Stimulated activated CD8-positive, alpha-beta memory T cell treated with anti-CD3 and anti-CD28 coated beads, Interleukin-2, amount 100 ng/mL, for 48 hours (primary cell): ENCODE measurements at places on chromosomes 5 and 9.

DNA sequence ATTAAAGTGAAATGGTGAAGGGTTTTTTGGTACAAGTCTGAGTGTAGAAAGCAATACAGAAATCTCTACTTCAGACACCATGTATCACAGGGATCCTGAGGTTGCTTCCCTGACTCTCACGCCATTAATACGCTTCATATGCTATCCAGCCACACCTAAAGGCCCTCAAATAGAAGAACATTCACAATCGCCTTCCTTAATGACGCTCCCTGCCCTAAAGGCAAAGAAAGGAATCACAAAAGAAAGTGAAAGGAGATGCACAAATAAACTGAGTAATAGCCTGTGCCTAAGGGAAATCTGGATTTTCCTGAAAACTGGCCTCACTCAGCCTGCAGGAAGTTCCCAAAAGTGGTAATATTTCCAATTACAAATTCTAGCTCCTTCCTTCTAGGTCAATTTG lies 1002.7 kb upstream of the DMAC1 start:
- no peak for DNase-seq

DNA sequence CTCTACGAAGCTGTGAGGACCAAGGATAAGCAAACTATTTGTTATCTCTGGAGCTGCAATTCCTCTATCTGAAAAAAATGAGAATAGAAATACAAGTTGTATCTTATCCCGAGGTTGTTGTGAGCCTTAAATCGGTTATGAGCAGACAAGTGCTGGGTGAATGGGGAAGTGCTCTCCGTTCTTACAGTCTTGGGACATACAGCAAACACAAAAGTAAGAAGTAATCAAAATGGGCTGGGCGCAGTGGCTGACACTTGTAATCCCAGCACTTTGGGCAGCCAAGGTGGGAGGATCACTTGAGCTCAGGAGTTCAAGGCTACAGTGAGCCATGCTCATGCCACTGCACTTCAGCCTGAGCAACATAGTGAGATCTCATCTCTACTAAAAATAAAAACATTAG lies 31.7 kb downstream of the ITK start:
- DNase-seq = no peak

GRCh38 chr9:92960561-92961290 lies 13.4 kb downstream of the FGD3 start:
- no peak for DNase-seq

GRCh38 chr9:105901514-105902109 lies 207.3 kb downstream of the TMEM38B start:
- DNase-seq = no peak

- no peak for DNase-seq
Observed at GRCh38 chr9:101995231-101995630, 256.8 kb upstream of the GRIN3A start.

- no peak for DNase-seq
Observed at GRCh38 chr9:35695943-35696401, 6.2 kb upstream of the TPM2 start.

- DNase-seq = no peak
Observed at GRCh38 chr9:106861640-106862109, 1.3 kb upstream of the ZNF462 start.

- DNase-seq = no peak
Observed at GRCh38 chr9:91654527-91654926, 230.9 kb upstream of the NFIL3 start.

- no peak for DNase-seq
Observed at GRCh38 chr9:14018081-14018480, 295.9 kb downstream of the NFIB start.

- no peak for DNase-seq
Observed at GRCh38 chr9:130768265-130768664, 66.8 kb upstream of the ABL1 start.

DNA sequence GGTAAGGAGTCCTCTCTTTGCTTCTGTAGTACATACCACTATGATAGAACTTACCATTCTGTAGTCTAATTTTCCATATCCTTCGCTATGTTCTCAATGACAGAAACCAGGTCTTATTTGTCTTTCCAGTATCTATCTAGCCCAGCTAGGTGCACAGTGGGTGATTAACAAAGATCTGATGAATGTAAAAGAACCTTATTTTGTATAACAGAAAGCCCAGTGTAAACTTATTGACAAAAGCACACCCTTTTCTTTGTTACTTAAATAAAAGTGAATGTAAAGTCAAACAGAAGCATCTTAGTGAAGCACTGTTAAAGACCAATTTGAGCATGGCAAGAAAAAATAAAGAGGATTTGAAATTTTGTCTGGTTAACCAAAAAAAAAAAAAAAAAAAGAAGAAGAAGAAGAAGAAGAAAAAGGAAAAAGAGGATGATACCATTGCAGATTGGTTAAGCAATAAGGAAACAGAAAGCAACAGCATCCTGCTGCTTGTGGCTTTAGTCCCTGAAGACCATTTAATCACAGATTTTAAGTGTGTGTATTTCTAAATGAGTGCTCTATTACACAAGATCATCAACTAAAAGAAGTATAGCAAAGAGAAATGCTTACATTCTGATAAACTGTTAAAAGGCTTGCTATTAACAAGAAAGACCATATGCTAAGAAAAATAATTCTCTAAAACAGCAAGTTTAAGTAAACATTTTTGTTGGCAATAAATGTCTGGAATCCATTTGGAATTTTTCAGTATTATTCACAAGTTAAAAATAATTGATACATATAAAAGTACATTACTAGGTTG lies 21.2 kb downstream of the MEGF9 start:
- no peak for DNase-seq

- no peak for DNase-seq
Observed at GRCh38 chr5:52743012-52743411, 44.7 kb upstream of the ITGA1 start.

DNA sequence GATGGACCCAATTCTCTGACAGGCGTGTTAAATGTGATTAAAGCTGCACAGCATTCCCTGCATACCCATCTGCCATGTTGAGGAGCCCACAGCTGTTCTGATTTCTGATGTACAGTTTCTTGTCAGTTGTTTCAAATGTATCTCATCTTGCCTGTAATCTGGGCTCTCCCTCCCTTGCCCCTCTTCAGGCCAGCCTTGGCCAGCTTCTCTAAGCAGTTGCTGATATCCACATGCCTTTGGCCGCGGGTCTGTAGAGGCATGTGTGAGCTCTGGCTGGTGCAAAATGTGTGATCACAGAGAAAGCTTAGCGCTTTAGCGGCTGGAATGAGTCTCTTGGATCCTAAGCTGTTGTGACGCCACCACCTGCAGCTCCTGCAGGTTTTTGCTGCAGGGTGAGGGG lies 332.0 kb downstream of the MLLT3 start:
- DNase-seq = no peak

DNA sequence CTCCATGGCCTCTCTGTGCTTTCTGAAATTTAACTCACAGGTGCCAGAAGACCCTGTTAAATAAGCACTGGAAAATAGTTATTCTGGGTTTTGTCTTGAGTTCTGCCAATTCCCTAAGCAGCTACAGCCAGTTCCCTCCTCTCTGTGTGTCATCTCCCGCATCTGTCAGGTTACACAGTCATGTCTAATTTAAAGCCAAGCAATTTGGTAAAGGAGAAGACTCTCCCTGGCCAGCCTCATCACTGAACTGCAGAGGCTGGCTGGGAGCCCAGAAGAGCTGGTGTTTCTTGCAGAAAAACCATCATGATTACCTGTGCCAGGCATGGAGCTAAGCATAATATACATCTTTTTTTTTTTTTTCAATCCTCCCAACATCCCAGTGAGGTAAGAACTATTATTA lies 141.3 kb upstream of the ZNF366 start:
- DNase-seq = no peak

- DNase-seq = no peak
Observed at GRCh38 chr5:17805227-17805825, 171.1 kb downstream of the TAF11L14 start.

DNA sequence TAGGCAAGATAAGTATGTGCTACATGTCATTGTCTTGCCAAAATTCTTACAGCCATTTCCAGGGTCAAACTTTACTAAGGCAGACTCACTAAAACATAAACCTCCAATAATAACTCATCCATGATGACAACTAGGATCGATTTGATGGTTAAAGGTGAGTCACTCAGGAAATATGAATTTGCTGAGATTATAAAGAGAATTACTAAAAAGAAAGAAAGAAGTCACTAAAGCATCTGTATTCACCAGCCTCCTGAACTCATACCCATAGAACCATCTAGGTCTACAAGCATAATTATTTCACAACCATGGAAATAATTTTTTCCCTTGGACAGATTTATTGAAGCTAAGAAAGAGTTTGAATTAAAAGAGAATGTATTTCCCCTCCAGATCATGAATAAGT lies 258.6 kb downstream of the TLE1 start:
- DNase-seq = no peak

DNA sequence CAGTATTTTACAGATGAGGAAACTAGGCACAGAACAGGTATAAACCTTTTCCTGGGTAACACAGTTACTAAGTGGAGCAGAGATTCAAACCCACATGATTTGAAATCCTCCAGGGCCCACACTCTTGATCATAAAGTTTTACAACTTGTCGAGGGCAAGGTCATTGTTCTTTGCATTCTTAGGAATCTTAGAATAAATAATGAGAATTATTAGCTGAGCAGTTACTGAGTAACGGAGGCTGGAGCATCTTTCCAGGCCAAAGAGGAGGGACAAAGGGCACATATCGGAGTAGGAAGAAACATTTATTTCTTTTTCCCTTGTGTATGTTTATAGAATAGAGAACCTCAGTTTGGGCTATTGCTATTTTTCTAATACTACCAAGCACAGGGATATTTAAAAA lies 27.1 kb upstream of the F2R start:
- DNase-seq = no peak

GRCh38 chr9:15333376-15333881 lies 26.4 kb upstream of the TTC39B start:
- no peak for DNase-seq

GRCh38 chr5:149018909-149019443 lies 43.9 kb downstream of the SH3TC2 start:
- no peak for DNase-seq

DNA sequence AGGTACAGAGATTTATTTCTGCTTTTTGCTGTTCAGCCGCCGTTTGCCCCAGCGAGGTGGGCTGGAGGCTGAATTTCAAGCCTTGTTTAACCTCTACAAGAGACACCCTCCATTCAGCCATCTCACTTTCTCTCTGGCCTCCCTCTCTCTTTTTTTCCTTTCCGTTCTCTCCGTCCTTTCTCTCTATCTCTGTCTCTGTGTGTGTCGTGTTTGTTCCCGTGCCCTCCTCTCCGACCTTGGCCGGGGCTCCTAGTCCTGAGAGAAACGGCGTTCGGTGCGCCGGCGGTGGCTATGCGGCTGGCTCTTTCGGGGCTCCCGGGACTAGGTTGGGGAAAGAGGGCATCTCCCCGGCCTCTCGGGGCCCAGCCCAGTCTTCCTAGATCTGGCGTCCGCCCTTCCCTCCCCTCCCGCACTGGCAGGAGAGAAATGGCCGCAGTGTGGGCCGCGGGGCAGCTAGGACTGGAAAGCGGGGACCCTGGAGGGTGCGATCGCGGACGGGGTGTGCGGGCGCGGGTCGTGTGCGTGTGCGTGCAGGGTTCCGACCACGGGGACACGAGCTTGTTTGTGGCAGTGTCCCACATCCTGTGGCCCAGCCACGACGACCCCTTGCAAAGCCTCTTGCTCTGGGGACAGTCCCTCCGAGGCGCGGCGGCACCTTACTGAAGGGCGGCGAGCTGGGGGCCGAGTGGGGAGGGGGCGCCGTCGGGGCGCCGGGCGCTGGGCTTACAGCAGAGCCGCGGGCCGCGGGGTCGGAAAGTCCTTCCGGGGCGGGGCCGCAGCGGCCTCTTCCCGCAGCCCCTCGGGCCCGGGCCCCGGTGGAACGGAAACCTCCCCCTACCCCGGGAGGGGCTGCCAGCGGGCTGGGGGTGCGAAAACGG lies 5.7 kb downstream of the LHX2 start:
- no peak for DNase-seq

- no peak for DNase-seq
Observed at GRCh38 chr9:91495450-91495849, 71.8 kb upstream of the NFIL3 start.

DNA sequence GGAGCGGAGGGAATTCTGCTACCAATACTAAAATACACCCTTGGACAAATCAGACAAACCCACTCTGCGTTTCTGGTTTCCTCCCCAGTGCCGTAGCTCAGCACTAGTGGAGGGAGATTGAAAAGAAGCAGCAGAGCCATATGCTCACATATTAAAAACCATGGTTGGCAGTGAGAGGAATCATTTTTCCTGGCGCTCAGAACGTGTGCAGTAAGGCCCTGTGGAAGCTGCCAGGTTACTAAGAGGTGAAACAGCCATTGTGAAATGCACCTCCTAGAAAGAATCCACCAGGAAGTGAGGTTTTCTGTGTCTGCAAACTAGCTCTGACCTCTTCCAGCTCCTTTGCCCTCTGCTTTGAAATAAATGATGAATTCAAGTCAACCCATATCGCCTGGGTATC lies 177.2 kb downstream of the ERCC6L2 start:
- no peak for DNase-seq

DNA sequence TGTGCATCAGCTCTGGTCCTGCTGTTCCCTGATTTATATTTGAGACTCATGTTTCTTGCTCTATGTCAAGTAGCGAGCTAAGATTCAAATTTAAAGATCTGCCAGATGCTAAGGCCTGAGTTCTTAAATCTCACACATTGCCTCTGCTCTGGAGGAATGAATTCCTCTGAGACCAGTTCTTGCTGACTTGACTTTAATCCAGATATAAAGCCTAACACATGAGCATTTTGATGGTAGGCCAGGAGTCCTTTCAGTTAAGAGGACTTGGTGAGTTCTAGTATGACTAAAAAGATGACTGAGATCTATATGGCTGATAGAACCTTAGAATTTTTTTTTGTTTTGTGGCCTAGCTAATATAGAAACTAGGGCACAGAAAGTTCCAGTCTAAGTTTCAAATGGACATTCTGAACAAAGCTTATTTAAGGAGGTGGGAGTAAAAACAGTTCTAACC lies 1.3 kb upstream of the INIP start:
- no peak for DNase-seq

GRCh38 chr9:109640580-109641371 lies 139.2 kb upstream of the PALM2AKAP2 start:
- DNase-seq = no peak

GRCh38 chr9:27487128-27487640 lies 36.9 kb upstream of the IFNK start:
- DNase-seq = no peak

- no peak for DNase-seq
Observed at GRCh38 chr5:9047932-9048331, 497.9 kb downstream of the SEMA5A start.
